ENCODE measurements at places on chromosomes 2 and 18.

DNA sequence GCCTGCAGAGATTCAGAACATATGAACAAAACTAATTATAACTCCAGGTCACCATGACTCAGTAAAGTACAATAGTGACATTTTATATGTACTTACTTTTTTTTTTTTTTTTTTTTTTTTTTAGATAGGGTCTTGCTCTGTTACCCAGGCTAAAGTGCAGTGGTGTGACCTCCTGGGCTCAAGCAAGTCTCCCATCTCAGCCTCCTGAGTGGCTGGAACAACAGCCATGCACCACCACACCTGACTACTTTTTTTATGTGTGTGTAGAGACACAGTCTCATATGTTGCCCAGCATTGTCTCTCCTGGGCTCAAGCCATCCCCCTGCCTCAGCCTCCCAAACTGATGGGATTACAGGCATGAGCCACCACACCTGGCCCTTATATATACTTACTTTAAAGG lies 130.7 kb upstream of the B3GNT2 start:
- DNase-seq, result no peak

GRCh38 chr2:61722318-61722717 lies 131.5 kb downstream of the FAM161A start:
- no peak for DNase-seq

DNA sequence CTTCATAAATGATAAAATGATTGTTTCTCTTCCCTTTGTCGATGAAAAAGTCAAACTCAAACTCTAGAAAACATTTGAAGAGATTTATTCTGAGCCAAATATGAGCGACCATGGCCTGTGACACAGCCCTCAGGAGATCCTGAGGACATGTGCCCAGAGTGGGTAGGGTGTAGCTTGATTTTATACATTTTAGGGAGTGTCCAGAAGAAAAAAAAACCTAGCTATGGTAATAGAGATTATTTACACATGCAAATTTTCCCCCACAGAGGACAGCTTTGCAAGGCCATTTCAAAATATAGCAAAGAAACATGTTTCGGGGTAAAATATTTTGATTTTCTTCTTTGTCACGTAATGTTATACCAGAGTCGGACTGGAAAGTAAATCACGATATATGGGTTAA lies 92.4 kb upstream of the TRIB2 start:
- no peak for DNase-seq

DNA sequence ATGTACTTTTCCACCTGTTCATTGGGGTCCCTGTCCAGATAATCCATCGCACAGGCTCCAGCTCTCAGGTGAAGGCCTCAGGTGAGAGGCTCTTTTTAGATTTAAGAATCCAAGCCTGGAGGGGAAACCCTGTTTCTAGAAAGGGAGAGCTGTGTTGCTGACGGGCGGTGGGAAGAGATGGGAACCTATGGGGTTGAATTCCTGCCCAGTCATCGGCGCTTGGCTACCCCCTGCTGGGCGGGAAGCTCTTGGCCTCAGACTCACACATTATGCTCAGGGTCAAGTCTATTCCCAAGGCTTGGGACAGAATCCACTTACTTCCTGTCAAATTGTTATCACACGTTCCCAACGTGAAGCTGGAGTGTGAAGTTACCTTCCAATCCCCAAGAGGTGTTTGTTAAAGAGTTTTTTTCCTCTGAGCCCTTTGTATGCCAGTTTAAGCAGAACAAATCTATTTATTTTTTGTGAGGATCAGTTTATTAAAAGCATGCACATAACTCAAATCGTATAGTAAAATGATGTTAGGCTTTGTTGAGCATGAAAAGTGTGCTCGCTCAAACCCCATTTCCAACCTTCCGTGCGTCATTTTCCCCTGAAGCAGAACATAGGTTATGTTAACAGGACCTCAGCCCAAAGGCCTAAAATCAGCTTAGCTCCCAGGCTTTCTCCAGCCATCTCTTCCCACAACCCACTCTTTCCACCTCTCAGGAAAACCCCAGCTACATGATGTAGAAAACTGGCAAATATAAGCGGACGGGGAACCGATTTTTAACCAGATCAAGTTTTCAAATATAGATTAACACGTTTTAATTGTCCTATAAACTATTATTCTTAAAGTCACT lies 181.7 kb upstream of the ETAA1 start:
- no peak for DNase-seq

DNA sequence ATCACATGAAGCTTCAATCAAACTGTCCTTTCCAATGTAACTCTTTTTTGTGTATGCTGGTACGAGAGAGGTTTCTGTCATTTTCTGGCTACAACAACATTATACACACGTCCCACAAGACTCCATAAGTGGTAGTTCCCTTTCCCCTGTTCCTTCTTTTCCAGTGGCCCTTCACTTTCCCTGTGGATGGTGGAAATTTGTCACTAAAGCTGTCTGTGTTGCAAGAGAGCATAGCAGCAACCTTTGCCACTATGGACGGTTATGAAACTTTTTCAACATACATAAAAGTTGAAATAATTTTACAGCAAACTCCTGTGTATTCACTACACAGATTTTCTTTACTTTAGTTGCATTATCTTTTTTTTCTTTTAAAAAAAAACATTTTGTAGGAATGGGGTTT lies 18.7 kb downstream of the DBI start:
- no peak for DNase-seq

DNA sequence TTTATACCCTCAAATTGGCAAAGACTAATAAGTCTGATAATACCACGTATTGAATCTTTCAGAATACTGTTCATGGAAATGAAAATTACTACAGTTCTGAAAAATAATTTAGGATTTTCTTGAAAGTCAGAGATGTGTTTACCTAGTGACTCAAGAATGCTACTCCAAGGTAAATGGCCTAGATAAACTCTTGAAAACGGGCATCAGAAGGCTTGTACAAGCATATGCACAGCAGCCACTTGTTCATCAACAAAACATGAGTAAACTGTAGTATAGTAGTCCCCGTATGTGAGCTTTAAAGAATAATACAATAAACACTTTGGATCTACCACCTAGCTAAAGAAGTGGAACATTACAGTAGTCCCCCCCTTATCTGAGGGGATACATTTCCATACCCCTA lies 157.5 kb downstream of the THADA start:
- DNase-seq, result no peak

DNA sequence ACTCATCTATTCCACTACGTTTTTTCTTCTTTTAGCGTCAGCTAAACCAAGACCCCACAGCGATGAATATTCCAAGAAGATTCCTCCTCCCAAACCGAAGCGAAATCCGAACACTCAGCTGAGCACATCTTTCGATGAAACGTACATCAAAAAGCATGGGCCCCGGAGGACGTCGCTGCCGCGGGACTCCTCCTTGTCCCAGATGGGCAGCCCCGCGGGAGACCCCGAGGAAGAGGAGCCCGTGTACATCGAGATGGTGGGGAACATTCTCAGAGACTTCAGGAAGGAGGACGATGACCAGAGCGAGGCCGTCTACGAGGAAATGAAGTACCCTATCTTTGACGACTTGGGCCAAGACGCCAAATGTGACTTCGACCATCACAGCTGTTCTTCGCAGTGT lies 182.4 kb downstream of the NYAP2 start:
- DNase-seq, result no peak

- DNase-seq, result no peak
These were observed 29.2 kb upstream of the AGPS start for GRCh38 chr2:177363332-177363731.

- no peak for DNase-seq
These were observed 50.5 kb upstream of the HS6ST1 start for GRCh38 chr2:128369108-128369555.

DNA sequence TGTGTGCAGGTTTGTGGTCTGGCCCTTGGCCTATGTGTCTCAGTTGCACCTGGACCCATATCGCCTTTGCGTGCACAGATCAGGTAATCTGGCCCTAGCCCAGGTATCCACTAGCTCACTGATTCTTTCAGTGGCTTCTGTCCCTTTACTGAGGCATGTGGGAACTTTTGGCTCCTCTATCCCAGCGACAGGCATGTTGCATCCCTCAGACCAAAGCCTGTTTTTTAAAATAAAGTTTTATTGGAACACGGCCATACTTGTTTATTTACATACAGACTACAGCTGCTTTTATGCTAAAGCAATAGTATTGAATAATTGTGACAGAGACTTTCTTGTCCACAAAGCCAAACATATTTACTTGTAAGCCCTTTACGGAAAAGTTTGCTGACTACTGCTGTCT lies 39.9 kb upstream of the UPP2 start:
- no peak for DNase-seq

- no peak for DNase-seq
These were observed 58.0 kb downstream of the LRRTM1 start for GRCh38 chr2:80246534-80246933.

- no peak for DNase-seq
These were observed 190.4 kb downstream of the PLCL1 start for GRCh38 chr2:197994751-197995150.

GRCh38 chr18:75839041-75839440 lies 411.5 kb upstream of the SMIM21 start:
- no peak for DNase-seq

- DNase-seq, result no peak
These were observed 17.0 kb downstream of the VRK2 start for GRCh38 chr2:58063641-58064040.

DNA sequence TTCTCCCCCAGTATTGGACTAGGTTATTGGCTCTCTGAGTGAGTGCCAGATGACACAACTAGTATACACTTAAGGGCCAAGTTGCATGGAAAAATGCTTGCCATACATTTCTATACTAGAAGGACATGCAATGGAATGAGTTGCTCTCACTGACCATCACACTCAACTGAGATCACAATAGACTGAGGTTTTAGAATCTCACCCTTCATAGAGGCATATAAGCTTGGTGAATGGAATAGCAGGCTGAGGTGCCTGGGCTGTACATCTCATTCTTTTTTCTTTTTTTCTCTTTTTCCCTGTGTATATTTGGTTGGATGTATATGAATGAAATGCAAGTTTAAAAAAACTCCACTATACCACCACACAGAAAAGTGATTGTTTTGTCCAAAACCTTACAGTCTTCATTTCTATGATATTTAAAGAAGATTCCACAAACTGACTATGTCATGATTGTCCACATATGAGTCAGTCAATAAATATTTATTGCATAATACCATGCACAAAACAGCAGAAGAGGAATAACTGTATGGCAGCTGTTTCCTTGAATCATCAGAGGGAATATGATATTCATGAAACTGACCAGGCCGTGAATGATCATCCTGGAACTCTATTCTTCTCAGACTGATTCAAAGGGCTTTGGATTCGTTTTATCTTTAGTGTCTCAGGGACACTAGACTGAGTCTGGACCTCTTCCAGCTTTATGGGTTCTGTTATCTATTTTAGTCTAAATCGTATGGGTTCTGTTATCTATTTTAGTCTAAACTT lies 122.6 kb upstream of the STK17B start:
- DNase-seq, result no peak

DNA sequence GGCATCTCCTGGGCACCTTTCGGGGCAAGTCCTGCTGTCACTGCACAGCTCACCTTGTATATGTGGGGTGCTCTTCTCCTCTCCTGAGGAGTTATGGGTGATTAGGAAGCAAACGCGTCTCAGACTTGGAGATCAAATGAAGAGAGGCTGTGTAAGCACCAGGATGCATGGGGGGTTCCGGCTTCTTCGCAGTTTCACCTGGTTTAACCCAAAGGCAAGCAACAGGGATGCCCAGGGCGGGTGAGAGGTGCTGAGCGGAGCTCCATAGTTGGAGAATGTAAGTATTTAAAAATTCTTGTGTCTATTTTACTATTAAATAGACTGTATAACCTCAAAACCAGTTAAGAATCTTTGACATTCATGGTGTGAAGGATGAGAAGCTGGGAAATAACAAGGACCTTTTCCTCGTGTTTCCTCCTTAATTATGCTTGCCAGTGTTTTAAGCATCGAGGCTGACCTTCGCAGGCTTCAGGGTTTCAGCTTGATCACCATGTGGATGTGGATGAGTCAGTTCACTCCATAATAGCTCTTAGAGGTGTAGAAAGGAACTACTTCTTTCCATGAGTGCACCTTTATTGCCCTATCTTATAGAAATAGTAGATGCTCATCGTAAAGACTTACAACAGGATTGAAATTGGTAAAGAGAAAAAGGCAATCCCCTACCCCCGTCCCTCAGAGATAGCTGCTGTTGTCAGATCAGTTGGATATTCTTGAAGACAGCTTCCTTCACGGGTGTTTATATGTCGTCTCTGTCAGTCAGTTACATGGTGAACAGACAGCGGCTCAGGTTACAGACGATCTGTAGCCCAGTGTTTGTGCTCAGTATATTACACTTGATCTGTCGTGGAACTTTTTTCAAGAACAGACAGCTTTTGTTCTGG lies 201.1 kb downstream of the AGAP1 start:
- no peak for DNase-seq

GRCh38 chr2:156445296-156446220 lies 9.4 kb downstream of the GPD2 start:
- no peak for DNase-seq

Measured in activated T-helper 1 cell treated with Interleukin-2 at 50 U/mL for 16 hours (primary cell).